ENCODE measurements at places on chromosomes 2 and 18. TPM values are rescaled to one million over a fixed set of nuclear protein-coding genes. Genes with fewer than 3 reads are reported as not detected.

Gene OXER1
- 0.97 TPM for total RNA-seq

Gene ALK
- 0.06 TPM for total RNA-seq

Gene CPS1
- total RNA-seq: 2.8 TPM

Gene REEP1
- 22.5 TPM for total RNA-seq

Gene SPHKAP
- 79.4 TPM for total RNA-seq

Gene PLEKHA3
- total RNA-seq: 47.2 TPM

Gene LYPD1
- not detected for total RNA-seq

Gene CRYGD
- not detected for total RNA-seq

Gene TLX2
- total RNA-seq: not detected

Data from right cardiac atrium (tissue), 5 donors.